NCI-H1436 treated with DMSO at 0.1 percent for 48 hours (cell line): ENCODE measurements at places on chromosomes 5 and 9.

- DNase-seq: no peak
Observed at GRCh38 chr5:133825631-133826289, 142.7 kb downstream of the C5orf15 start.

DNA sequence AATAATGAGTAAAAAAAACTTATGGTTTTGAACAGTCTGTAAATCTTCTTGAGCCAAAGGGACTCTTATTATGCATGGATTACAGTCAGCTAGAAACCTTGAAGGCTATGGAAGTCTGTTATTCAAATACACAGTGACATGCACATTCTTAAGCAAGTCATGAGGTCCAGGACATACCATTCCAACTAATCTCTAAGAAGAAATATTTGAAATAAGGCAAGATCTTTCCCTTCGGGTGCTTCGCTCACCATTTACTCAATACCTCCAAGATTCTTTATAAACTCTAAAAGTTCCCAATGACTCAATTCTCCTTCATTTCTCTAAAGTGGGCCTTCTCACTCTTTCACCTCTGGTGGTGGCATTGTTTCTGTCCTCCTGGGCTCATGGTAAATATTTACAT, 811.0 kb downstream of the NR2F1-AS1 start:
- DNase-seq: no peak

DNA sequence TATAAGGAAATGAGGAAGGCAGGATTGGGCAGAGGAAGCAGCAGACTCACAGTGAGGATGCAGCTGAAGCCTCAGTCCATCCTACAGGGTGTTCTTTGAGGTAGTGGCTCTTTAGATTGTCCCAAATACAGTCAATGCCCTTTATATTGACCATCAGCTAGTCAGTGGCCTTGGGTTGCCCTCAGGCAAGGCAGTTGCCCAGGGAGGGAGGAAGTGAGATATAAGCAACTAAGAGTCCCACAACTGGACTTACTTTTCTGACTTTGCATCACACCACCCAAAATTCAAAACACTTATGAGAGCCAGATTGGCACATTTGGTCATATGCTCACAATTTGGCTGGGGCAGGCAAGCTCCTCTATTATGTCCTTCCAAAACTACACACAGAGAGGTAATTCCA, 9.4 kb upstream of the SLC12A2 start:
- no peak for DNase-seq

DNA sequence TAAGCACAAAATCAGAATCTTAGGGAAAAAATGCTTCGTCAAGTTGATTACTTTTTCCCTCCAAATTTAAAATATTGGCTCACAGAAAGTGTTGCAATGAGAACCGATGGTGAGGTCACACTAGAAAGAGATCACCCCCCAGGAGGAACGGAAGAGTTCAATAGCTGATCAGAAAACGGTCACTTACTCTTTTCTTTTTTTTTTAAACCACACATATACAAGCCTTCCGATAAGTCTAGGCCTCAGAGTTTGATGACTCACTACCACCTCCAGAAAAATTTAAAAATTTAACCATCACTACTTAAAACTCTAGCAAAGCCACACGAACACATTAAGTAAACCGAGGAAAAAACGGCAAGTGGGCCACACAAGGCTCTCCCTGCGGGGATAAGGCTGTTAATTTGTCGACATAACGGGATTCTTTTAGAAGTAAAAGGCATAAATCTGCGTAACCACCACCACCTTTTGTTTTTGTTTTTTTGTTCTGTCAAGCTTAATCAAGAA, 1.2 kb downstream of the SURF4 start:
- DNase-seq: no peak

GRCh38 chr9:125121146-125121545, 22.2 kb downstream of the SCAI start:
- no peak for DNase-seq

- no peak for DNase-seq
Observed at GRCh38 chr5:153456993-153457392, 33.5 kb upstream of the GRIA1 start.

- DNase-seq: no peak
Observed at GRCh38 chr5:61768692-61769281, 436.7 kb downstream of the ZSWIM6 start.
